ENCODE measurements at places on chromosomes 2 and 18.

GRCh38 chr18:80202264-80202998 is 44.9 kb downstream of the PARD6G start:
- DNase-seq, result peak; percentile 92

- DNase-seq, result no peak
These were observed 150.3 kb downstream of the SMAD7 start for GRCh38 chr18:48800466-48800865.

DNA sequence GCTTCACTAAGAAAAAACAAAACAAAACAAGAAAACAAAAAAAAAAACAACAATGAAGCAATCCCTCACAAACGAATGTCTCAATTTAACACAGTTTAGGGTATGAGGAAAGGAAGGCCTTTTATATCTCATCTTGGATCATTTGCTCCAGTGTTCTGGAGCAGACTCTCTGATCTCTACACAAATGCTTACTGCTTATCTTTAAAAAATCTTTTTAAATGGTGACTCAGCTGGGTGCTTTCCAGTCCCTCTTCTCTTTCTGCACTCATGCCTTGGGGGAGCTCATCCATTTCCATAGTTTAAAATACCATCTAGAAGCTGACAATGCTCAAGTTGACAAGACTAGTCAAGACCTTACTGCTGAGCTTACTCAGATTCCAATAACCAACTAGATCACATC is 56.2 kb downstream of the ETAA1 start:
- no peak for DNase-seq

- no peak for DNase-seq
These were observed 862.4 kb upstream of the ACVR2A start for GRCh38 chr2:146982393-146982846.

GRCh38 chr2:69499242-69499641 is 62.0 kb upstream of the NFU1 start:
- DNase-seq, result no peak

GRCh38 chr2:205369813-205370212 is 312.5 kb upstream of the NRP2 start:
- DNase-seq, result no peak

- DNase-seq, result no peak
These were observed 49.7 kb downstream of the CYRIA start for GRCh38 chr2:16615687-16616615.

DNA sequence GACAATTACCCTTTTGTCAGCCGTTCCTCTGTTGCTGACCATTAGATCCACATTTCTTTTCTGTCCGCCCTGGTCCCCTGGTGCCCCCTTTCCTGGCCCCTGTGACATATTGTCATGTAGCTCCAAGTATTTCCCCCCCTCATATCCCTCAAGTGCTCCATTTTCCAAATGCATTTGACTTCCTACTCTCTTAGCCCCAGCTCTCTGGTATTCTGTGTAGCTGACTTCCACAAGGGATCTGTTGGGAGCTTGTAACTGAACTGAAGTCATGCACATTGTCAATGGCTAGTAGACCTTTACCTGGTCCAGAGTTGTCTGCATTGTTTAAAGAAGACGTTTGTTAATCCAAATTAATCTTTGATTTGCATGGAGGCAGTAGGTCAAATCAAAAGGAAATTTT is 34.8 kb downstream of the LIPG start:
- no peak for DNase-seq

GRCh38 chr2:118003396-118003824 is 10.5 kb downstream of the CCDC93 start:
- DNase-seq, result peak; percentile 85

GRCh38 chr2:120563616-120564015 is 172.1 kb upstream of the GLI2 start:
- DNase-seq, result no peak

DNA sequence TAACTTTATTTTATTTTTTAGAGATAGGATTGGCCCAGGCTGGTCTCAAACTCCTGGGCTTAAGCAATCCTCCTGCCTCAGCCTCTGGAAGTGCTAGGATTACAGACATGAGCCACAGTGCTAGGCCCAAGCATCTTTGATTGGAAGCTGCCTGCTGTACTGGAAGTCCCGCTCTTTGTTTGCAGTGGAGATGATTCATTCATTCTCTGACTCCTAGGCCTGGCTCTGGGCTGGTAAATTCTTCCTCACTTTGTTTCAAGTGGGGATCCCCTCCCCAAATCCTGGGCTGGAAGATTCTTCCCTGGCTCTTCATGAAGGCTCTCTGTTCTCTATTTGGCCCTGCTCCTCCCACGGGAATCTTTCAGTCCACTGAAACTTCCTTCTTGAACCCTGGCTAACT is 81.9 kb downstream of the NEURL3 start:
- no peak for DNase-seq
